Activated T-helper 2 cell treated with anti-CD3 and anti-CD28 coated beads, Interferon-gamma antibody, Interleukin-2, Interleukin-4, amounts not matched to agents 10 μg/mL and 5 μg/mL and 100 μg/mL, durations not matched to agents 14 hours and 24 hours and 36 hours (primary cell): ENCODE measurements at places on chromosomes 11 and 22. TPM values are rescaled to one million over a fixed set of nuclear protein-coding genes. Genes with fewer than 3 reads are reported as not detected.

DNA sequence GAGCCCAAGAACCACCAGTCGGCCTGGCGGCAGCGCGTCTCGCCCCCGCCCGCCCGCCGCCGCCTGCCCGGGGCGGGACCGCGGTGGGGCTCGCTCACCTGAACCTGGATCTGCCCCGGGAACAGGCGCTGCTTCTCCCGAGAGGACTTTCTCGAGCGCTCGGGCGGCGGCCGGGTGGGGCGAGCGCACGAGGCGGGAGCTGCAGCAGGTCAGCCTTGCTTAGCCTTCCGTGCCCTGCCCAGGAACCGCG, 133 bp downstream of the MYH9 start:
- peak overlapping the region; percentile 76 for H3K27ac ChIP-seq
- DNase-seq: no peak
- H3K27me3 ChIP-seq: no peaks in the 10 kb centered on the region
- H3K4me1 ChIP-seq: peaks cover 38% of the 10 kb centered on the region

DNA sequence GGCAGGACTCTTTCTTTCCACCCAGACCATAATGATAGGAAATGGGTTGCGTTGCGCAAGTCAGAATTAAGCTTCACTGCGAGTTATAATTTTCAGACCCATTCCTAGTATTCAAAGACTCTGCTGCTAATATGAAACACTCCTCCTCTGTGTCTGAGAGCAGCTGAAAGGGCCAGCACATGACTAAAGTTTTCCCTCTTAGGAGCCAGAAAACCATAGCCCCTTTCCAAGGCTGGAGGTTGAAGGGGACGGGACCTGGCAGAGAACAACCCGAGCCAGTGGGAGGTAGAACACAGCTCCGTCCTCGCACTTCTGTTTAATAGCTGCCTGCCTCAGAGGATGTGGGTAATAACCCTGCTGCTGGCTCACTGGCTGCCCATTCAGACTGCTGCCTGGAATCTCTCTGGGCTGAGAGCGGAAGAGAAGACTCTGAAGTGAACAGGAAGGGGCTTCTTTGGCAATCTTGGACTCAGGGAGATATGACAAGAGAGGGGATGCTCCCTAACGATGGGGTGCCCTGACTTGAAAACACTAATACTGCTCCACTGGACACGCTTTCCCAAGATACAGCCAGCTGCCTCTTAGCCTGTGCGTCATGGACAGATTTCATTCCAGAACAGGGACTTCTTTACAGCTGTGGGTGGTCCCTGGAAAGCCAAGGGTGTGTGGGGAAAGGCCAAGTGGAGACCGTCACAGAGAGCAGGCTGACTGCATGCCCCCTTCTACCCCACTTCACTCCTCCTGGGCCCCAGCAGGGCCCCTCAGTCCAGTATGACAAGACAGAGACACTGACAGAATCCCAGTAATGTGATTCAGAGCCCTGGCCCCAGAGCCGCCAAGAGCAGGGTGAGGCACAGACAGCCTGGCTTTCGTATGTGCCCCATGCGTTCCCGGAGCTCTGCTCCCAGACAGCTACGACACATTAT, 156.9 kb downstream of the FEZ1 start:
- peaks cover 2% of the 10 kb centered on the region for H3K27me3 ChIP-seq
- H3K4me1 ChIP-seq: no peaks in the 10 kb centered on the region
- no peaks in the 10 kb centered on the region for H3K36me3 ChIP-seq
- H3K27ac ChIP-seq: no peak overlapping the region
- no peak overlapping the region for H3K4me3 ChIP-seq

DNA sequence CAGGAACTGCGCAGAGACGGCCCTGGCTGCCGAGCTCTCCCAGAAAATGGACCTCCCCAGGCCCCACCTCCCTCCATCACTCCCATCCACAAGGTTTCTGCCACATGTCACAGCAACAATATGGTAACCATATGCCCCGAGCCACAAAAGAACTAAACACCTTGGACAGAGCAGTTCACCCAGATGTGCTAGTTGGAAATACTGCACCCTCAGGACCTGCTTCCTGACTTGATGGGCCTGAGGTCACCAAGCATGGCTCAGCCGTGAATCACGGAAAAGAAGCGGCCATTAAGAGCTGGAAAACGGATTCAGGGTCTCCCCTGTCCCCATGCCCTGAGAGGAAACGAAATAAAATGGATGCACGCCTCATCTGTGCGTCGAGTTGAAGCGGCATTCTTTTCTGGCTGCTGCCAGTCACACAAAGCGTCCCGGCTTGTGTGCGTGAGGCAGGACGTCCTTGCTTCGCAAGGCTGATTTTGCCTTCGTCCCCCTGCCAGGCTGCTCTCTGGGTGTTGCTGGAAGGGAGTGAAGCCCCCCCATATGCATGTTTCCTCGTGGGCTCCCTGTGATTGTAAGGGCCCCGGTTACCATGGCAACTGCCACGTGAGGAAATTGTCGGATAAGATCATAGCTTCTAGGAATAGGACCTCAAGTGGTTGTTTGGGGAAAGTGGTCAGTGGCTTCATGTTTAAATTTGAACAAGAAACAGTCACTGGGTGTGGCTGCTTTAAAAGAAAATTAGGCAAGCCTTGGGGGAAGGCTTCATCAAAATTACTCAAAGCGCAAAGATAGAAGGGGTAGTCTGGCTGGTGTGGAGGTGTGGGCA, 51.7 kb downstream of the FLI1 start:
- H3K27ac ChIP-seq: no peak overlapping the region
- no peak overlapping the region for H3K4me3 ChIP-seq
- no peaks in the 10 kb centered on the region for H3K27me3 ChIP-seq

- no peak for DNase-seq
- no peak overlapping the region for H3K27ac ChIP-seq
- H3K27me3 ChIP-seq: no peaks in the 10 kb centered on the region
- H3K36me3 ChIP-seq: no peaks in the 10 kb centered on the region
Measured at GRCh38 chr11:73461964-73462363, 85.8 kb downstream of the RELT start.

The MMP11 gene
- 0.87 and 1.0 TPM in 2 replicates for total RNA-seq

The OR4A16 gene
- not detected in 2 replicates for total RNA-seq

GRCh38 chr11:60485987-60486386, 6.6 kb upstream of the MS4A12 start:
- no peaks in the 10 kb centered on the region for H3K4me1 ChIP-seq
- no peak overlapping the region for H3K27ac ChIP-seq
- no peak for DNase-seq

- no peak overlapping the region for H3K4me3 ChIP-seq
- peaks cover 5% of the 10 kb centered on the region for H3K4me1 ChIP-seq
- DNase-seq: no peak
- no peaks in the 10 kb centered on the region for H3K36me3 ChIP-seq
- H3K27ac ChIP-seq: no peak overlapping the region
- peaks cover 10% of the 10 kb centered on the region for H3K27me3 ChIP-seq
Measured at GRCh38 chr11:129766898-129767604, 48.6 kb upstream of the TMEM45B start.
